NB4 (cell line): ENCODE measurements at places on chromosomes 3 and 15.
A peak's percentile ranks its signal among the peaks of the same experiment; 100 is the strongest.

DNA sequence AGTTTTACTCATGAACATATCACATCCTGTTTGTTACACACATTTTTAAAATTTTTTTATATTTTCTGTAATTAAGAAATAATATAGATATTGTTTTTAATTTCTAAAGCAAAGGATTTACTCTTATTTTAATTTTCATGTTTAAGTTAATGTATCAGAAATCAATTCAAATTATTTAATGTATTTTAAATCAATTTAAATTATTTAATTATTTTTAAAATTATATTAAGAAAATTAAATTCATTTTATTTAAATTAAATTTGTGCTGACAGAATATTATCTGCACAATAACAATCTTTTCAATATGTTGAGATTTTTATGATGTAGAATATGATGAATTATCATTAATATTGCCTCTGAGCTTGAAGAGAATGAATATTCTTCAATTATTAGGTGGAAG, 681.2 kb upstream of the ALCAM start:
- DNase-seq = no peak

GRCh38 chr3:14474363-14475081, 65.6 kb downstream of the GRIP2 start:
- DNase-seq = no peak

- no peak for DNase-seq
Measured at GRCh38 chr3:62073038-62073437, 300.3 kb downstream of the FEZF2 start.

- DNase-seq = no peak
Measured at GRCh38 chr3:34381243-34381642, 582.8 kb downstream of the PDCD6IP start.

DNA sequence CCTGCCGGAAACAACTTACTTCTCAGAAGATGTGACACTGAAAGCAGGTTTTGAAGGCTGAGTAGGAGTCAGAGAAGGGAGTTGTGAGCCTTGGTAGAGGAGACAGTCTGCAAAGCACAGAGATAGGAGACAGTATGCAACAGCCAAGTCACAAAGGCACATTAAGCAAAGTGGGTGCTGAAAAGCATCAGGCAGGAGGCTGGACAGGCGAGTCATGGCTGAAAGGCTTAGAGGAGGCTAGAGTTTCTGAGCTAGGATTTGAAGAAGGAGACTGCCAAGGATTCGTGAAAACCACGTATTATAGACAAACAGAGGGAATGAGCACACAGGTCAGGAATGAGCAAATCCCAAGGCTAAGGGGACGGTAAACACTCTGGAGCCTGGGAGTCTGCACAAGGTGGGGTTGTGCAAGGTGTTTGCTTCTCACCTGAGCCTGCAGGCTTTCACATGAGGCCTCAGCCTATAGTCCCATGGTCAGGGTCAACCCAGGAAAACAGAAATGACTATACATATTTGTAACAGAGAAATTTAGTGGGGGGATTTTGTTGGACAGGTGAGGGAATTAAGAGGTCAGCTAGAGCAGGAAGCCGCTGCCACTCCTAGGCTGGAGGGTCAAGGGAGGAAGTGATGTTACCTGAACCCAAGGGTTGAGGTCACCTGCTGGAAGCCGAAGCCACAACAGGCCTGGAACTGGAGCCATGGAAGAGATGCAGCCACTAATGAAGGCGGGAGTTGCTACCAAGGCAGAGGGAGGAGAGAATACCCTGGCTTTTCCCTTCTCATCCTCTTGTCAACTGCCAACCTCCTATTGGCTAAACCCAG, 23.1 kb upstream of the TRIM71 start:
- no peak for DNase-seq

- peak; percentile 33 for DNase-seq
Measured at GRCh38 chr3:72665701-72666446, 182.4 kb downstream of the SHQ1 start.

DNA sequence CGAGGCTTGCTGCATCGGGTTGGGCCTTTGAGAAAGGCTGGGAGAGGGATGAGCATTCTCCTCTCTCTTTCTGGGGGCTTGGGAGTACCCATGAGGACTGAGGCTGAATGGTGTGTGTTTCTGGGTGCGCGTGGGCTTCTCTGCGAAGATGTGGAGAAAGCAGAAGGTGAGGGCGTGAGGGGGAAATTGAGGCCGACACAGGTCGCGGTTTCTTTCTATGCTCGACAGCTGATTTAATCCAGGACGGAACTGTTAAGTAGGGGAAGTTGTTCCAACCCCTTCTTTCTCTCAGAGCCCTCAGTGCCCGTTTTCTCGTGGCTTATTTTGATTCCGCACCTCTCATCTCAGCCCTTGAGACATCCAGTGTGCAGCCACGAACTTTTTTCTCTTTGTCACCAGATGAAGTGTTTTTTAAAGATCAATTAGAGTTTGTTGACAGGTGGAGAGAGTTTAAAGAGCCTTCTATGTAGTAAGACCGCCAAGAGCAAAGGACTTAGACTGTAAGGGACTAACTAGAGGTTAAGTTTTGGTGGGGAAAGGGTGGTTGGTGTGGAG, 711 bp downstream of the STARD9 start:
- DNase-seq = no peak

GRCh38 chr3:10392244-10392643, 71.3 kb upstream of the SEC13 start:
- peak; percentile 27 for DNase-seq

- no peak for DNase-seq
Measured at GRCh38 chr3:5479229-5479799, 291.8 kb downstream of the EDEM1 start.

- no peak for DNase-seq
Measured at GRCh38 chr3:42288385-42288784, 22.4 kb upstream of the CCK start.

DNA sequence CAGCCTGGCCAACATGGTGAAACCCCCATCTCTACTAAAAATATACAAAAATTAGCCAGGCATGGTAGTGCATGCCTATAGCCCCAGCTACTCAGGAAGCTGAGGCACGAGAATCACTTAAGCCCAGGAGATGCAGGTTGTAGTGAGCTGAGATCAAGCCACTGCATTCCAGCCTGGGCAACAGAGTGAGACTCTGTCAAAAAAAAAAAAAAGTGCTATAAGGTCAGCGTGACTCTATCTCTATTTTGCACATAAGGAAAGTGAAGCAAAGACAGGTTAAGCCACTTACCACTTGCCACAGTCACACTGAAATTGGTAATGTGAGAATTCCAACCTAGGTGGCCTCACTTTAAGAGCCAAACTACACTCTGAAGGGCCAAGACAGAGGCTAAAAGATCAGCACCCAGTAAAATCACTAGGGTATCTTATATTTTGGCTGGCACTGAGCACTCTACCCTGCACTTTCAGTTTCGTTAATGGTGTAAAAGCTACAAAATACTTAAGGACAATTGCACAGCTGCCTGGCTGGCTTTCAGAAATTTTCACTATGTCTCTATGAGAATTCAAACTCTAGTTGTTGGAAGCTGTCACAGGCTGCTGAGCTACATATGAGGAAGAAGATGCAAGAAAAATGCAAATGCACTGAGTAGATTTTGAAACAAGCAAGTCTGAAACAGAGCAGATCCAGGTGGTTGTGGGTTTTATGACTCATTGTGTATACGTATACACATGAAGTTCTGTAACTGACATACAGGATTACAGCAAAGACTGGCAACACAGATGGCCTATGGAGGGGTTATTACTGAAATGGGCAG, 32.7 kb downstream of the TRANK1 start:
- peak; percentile 86 for DNase-seq

DNA sequence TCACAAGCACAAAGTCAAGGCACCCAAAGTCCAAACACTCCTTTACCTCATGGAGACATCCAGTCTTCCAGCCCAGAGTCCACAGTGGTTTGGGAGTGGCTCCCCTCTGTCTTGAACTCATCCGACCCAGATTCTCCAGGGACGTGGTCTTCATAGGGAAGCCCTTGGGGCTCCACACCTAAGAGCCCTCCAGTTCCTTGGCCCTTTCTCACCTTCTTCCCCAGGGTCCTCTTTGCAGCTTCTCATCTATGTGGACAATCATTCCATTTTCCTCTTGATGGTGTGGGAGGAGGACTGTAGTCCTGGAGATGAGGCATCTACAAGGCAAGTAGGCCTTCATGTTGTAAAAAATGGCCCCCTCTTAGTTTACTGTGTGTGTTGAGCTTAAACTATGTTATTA, 87.3 kb upstream of the RNF7 start:
- DNase-seq = no peak

- DNase-seq = no peak
Measured at GRCh38 chr15:90789462-90789861, 72.3 kb downstream of the BLM start.

GRCh38 chr15:67064607-67065530, 533 bp upstream of the SMAD3 start:
- DNase-seq = no peak

DNA sequence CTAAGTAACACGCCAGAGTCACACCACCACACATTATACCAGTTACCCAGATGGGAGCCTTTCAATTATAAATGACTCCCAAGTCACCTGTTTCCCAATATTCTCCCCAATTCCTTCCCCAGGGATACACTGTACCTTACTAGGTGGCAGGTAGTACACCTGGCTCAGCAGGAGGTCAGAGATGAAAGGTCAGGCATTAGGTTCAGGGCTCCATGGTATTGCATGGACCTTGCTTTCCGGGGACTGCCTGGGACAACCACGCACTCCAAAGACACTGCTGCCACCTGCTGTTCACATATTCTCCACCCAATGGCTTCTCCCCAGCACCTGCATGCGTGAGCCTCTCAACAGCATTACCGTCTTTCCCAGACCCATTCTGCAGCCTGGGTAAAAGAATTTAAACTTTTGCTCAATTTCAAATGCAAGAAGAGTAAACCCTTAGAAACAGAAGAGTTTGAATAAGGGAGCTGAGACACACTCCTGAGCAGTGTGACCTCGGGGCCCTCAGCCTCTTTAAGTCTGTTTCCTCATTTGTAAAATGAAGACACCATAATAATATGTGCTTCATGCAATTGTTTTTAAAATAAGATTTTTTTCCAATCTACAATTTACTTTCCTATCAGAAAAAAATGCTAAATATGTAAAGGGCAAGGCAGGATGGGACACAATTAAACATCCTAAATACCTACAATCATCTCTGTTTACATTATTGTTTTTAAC, 28.0 kb upstream of the LACTB start:
- peak; percentile 77 for DNase-seq

- peak; percentile 48 for DNase-seq
Measured at GRCh38 chr15:75456710-75457109, 5.2 kb upstream of the SIN3A start.

DNA sequence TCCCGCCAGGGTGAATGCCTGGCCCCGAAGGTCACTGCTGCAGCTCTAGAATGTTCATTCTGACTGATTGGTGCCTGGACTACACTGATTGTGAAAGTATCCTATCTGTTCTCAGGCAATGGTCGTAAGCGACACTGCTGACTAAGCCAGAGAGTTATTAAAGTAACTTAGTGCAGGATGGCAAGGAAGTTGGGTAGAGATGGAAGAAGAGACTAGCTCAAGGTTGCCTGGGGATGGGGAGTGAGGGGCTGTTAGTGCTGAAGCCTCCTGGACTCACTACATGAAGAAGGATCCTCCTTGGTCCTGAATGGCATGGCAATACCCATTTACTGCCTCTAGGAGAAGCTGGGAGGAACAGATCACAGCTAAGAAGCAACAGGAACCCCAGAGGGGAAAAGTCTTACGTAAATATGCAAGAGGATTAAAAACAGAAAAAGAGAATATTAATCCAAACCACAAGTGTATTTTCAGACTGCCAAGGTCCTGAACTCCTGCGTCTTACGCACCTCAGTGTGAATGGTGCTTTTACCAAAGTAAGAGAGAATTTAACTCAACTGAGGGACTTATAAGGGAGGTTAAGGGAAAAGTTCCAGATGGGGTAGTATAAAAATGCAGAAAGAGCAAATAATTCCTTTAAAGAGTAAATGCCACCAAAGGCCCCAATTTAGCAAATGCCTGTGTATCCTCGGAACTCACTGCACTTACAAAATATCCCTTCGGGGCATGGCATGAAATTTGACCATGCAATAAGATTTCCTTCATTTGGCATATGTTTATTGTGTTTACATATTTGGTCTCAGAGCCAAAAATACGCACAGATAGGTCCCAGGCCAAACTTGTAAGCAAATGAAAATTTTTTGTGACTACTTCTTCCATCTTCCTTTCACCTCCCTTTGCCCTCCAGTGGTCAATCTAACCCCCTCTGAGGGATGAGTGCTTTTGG, 64.0 kb upstream of the DGKG start:
- DNase-seq = peak; percentile 67

DNA sequence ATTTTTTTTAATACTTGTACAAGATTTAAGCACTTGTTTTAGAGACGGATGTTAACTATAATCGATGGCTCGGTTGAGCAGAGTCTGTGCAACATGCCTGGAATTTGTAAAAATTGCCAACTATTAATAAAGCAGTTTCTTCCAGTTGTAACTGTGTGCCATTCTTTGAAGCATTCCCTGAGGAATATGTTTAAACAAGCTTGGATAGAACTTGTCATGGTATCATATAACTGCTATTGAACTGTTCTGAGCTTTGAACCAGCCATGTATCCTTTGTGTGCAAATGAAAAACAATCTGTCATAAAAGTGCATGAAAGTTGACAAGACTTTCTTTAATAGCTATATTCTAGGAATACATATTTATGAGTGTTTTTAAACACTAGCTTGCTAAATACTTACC, 45.8 kb upstream of the UBE2E2 start:
- no peak for DNase-seq

- DNase-seq = no peak
Measured at GRCh38 chr3:130517602-130518001, 625 bp downstream of the COL6A6 start.

DNA sequence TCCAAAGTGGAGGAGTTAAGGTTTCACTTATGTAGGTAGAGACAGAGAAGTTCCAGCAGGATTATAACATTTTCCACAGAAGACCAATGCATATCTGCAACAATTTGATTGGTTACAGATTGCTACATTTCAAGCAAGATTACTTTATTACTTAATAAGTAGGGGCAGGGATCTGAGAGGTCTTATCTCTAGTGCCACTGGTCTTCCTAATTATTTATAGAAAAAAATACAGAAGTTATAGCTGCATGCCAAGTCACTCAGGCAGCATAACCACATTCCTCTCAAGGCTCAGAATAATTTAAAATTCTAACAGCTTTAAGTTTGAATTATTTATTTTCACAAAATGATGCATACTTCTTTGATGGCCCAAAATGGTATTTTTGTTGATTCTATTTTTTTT, 30.5 kb downstream of the RAD54L2 start:
- DNase-seq = peak; percentile 27
